ENCODE measurements at places on chromosomes 12 and 14.

- peak; percentile 52 for DNase-seq
These were observed 17.8 kb downstream of the POMT2 start for GRCh38 chr14:77302926-77303325.

GRCh38 chr14:71206766-71207371 lies 299.6 kb downstream of the PCNX1 start:
- DNase-seq: peak; percentile 68

GRCh38 chr12:17017402-17017801 lies 411.4 kb upstream of the LMO3 start:
- peak; percentile 9 for DNase-seq

DNA sequence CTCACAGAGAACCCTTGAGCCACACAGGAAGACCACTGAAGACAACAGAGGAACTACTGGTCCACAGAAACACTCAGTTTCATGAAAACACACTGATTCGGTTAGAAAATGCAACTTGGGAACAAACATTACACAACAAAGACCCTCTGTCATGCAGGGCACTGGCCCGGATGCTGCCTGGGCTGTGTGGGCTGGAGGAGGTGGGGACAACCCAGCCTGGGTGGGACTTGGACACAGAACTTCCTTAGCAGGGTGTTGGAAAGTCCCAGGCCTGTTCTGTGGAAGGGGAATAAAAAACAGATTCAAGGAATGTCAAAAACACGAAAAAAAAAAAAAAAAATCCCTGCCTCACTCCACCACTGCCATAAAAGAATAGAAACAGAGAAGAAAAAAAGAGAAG lies 181.0 kb downstream of the MON2 start:
- DNase-seq: no peak

- no peak for DNase-seq
These were observed 29.1 kb downstream of the CCDC88C start for GRCh38 chr14:91388551-91388975.

DNA sequence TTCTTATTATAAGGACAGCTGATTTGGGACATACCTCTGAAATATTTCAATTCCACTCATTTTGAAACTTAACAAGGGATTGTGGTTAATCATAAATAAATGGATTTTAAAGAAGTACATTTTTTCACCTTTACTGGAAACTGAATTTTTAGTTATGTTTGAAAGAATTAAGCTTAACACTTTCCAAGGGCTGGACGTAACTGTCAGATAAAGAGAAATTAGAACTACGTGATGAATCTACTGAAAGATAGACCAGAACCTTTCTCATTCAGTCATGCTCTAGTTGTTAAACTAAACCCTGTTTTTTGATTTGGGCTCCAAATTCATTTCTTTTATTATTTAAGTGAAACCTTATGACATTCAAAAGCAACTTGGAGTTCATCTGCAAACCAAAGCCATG lies 1892.1 kb upstream of the SEL1L start:
- DNase-seq: no peak

DNA sequence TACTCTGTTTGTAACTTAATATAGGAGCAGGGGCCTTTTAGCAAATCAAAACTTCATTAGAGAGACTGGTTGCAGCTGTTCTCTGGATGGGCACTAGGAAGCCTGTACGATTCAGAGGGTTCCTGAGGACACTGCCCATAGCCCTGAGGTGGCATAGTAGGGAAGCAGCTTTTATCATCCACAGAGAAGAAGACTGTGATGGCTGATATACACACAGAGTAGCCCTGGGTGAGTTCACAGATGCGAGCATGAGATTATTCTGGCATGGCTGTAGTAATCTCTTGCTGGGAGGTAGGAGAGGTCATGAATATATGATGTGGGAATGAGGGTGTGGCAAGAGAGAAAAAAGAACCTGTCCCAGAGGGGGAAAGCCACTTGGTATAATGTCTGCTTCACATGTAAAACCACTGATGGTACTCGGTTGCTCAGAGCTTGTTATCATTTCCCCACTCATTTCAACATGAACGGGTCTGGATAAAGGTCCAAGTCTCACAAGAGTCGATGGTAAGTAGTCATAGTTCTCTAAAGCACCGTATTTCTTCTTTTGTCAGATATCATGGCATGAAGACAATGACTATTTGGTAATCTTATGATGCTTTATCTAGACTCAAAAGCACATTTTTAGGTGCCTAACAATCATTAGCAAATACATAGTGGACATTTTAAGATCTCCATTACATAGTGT lies 52.0 kb downstream of the PEBP1 start:
- no peak for DNase-seq

- no peak for DNase-seq
These were observed 17.3 kb upstream of the ZDHHC22 start for GRCh38 chr14:77158882-77159255.

- no peak for DNase-seq
These were observed 379.9 kb upstream of the PDE3A start for GRCh38 chr12:19988459-19988873.

GRCh38 chr12:104583301-104583700 lies 126.6 kb downstream of the CHST11 start:
- DNase-seq: no peak
